AG10803 (cell line): ENCODE measurements at places on chromosomes 1 and 21.

DNA sequence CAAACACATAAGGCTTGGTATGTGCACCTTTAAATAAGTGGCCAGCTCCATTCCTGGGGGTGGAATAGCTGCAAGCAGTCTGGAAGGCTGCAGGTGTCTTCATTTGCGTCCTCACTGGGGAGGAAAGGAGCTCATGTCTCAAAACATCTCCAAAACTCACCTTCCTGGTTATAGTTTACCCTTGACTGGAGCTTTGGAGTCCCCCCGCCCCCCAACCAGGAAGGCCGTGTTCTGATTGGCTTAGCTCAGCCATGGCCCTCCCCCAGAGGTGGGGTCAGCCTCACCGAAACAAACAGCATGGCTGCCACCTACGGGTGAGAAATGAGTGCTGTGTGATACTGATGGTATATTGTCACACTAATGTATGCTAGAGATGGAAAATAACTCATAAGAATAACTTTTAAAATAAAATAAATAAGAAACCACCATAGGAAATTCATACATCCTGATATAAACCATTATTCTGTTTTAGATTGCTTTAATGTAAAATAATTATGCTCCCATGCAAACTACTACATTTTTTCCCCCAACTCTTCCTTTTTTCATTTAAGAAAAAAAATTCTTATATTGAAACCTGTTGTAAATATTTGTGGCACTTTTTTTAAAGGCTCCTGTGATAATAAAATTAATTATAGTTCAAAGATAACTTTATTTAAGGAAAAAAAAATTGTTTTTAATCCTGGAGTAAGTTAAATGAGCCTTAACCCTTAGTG, 90.8 kb downstream of the ZP4 start:
- no peak for DNase-seq

DNA sequence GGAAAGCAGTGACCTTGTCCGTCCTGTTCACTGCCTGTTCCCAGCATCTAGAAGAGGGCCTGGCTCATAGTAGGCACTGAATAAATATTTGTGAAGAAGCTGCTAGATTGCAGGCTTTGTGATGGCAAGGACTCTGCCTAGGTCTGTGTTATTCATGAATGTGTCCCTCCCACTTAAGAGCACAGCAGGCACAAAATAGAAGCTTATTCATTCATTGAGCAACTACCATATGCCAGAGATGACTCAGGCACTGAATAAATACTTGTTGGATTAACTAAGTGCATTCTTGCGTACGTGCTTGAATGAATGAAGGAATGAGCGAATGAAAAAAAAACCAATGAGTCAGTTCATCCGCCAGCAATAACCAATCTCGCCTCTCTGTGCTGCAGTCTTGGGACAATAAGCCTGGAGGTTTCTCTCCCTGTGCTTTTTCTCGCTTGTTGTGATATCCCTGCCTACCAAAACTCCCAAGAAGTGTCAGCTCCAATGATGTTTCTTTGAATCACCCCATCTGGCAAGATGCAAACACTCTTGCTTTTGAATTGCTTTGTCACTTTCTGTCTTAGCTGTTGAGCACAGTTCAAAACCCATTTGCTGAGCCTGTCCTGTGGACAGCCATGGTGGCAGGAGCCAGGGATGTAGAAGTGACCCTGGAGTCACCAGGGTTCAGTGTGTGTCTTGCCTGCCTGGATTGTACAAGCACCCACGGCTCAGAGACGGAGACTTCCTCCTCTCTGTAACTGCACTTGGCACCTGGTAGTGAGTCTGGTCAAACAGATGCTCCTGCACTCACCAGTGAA, 143.9 kb downstream of the KAZN start:
- DNase-seq = peak; percentile 98

GRCh38 chr1:167289075-167289442, 68.4 kb downstream of the POU2F1 start:
- no peak for DNase-seq

GRCh38 chr1:172269084-172269483, 151.4 kb upstream of the C1orf105 start:
- DNase-seq = no peak

GRCh38 chr1:14222086-14222485, 376.4 kb upstream of the KAZN start:
- DNase-seq = no peak

- DNase-seq = no peak
Observed at GRCh38 chr1:109254621-109255096, 5.3 kb downstream of the CELSR2 start.

GRCh38 chr1:62716397-62716796, 28.2 kb upstream of the DOCK7 start:
- DNase-seq = no peak

DNA sequence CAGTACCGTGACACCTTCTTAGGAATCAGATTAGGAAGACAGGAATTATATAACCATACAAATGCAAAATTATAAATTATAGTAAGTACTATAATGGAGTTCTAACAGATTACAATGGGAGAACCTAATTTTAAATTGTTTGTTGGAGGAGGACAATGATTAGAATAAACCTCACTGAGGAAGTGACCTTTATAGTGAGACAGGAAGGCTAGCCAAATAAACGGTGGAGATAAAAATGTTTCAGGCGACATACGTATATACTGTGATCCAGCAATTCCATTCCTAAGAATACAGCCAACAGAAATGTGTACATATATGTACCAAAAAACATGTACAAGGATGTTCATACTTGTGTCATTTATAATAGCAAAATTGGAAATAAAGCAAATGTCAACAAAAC, 15.2 kb downstream of the SYNJ1 start:
- DNase-seq = no peak

DNA sequence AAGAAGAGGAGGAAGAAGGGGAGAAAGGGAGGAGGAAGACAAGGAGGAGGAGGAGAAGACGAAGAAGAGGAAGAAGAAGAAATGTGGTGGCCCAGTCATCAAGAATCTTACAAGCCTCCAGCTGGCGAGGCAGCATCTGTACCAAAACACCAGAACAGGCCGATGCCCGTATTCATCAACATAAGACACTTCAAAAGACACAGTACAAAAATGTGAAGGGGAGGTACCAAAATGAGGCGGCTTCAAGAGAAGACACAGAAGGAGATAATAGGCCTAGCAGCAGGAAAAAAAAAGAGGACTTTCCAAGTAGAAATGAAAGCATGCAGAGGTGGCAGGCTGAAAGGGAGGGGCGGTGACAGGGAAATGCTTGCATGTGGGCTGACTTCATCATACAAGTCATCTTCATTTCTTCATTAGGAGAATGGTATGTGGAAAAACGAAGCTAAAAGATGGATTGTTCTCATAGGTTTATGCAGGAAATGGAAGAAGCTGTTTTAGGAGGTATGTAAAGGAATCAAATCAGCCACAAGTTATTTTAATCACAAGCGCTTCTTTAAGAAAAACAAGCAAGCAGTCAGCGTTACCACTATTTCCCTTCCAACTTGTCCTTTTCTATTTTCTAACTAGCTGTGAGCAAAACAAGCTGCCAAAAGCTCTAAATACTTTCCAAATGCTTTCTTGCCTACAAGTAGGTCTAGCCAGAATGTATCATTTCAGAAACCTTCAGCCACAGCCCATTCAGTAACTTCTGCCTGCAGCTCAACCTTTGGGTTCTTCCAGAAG, 192.3 kb downstream of the SLC45A1 start:
- DNase-seq = peak; percentile 94

GRCh38 chr1:109161858-109162606, 48.1 kb downstream of the ELAPOR1 start:
- DNase-seq = peak; percentile 97

GRCh38 chr1:79575424-79575823, 568.9 kb upstream of the ADGRL4 start:
- no peak for DNase-seq

DNA sequence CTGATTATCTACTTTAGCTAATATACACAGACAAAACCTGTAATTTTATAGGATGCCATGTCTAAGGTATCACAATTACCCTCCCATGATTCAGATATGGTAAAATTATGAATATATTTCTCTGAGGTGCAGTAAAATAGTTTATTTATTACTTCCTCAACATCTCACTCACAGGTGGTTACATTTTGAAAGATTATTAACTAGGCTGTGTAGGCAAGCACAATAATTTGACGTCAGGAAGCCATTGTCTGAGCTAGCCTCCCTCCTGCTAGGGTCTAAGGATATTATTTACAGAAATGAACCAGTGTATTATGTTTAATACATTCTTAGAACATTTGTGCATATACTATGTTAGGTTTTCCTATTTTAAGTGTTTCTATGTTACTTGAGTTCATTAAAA, 69.9 kb upstream of the ADGRL2 start:
- DNase-seq = no peak

GRCh38 chr1:229087339-229087738, 183.6 kb upstream of the RAB4A start:
- DNase-seq = peak; percentile 24

DNA sequence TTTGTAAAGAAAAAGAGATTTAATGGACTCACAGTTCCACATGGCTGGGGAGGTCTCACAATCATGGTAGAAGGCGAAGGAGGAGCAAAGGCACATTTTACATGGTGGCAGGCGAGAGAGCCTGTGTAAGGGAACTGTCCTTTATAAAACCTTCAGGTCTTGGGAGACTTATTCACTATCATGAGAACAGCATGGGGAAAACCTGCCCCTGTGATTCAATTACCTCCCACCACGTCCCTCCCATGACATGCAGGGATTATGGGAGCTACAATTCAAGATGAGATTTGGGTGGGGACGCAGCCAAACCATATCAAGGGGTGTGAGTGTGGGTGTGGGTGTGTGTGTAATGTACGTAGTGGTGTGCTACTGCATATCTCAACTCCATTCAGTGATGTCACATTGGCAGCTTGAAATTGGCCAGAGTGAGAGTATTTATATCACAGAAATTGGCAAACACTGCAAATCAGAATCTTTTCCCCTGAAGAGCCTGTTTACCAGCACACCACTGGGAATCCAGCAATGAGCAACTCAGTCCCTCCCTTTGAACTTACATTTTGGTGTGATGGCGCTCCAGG, 5.4 kb downstream of the ARHGEF10L start:
- no peak for DNase-seq

DNA sequence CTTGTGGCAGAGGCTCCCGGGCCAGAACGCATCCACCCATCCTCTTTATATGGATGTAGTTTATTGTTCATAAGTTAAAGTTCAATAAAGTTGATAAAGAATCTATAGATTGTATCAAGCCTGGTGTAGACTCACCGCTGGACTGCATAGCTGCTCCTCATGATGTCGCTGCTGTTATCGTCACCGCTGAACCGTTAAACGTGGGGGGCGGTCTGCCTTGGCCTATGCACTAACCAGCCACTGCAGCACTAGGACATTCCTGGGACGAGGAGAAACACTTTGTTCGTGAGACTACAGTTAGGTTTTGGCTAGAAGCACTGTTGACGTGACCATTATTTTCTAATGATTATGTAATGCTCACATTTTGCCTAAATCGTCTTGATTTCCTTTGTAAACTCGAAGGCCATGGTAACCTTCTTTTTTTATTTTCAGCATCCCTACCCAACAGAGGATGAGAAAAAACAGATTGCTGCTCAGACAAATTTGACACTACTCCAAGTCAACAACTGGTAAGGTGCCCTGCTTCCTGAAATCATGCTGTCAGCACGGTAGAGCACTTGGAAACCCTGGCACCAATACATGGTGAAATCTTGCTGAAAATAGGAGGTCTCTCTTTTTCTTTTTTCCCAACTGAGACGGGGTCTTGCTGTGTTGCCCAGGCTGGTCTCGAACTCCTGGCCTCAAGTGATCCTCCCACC, 50.2 kb downstream of the PKNOX1 start:
- no peak for DNase-seq

- DNase-seq = no peak
Observed at GRCh38 chr1:62391369-62391971, 45.4 kb upstream of the USP1 start.

DNA sequence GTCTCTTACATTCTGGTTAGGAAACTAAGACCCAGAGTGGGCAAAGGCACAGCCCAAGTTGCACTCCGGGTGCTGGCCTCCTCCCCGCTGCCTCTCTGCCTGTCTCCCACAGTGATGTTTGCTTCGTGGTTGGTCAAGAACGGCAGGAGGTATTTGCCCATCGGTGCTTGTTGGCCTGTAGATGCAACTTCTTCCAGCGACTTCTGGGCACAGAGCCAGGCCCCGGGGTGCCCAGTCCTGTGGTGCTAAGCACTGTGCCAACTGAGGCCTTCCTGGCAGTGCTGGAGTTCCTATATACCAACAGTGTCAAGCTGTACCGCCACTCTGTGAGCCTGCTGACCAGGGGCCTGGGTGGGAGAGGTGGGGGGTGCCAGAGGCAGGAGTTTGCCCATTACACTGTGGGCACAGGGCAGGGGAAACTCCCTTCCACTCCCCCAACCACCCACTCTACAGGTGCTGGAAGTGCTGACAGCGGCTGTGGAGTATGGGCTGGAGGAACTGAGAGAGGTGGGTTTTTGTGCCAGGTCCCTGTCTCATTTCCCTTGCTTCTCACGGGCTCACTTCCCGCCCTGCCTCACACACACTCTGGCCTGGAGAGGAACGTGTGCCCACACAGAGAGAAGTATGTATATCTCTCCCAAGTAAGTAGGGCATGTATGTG, 1.9 kb downstream of the BTBD19 start:
- peak; percentile 46 for DNase-seq

DNA sequence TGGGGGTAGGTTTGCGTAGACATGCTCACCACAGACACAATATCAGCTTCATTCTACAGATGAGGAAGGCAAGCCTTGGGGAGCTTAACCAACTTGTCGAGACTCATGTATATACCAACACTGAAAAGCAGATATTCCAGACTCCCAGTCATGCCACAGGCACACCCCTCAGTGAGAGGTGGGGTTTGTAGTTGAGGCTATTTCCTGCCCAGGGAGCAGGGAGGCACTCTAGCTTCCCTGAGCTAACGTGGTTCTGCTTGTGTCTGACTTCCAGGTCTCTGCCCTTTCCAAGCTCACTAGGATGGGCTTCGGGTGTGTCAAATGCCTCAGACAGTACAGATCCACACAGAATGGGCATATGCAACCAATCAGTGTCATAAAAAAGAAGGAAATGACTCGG, 122.3 kb upstream of the RUNX1 start:
- no peak for DNase-seq

DNA sequence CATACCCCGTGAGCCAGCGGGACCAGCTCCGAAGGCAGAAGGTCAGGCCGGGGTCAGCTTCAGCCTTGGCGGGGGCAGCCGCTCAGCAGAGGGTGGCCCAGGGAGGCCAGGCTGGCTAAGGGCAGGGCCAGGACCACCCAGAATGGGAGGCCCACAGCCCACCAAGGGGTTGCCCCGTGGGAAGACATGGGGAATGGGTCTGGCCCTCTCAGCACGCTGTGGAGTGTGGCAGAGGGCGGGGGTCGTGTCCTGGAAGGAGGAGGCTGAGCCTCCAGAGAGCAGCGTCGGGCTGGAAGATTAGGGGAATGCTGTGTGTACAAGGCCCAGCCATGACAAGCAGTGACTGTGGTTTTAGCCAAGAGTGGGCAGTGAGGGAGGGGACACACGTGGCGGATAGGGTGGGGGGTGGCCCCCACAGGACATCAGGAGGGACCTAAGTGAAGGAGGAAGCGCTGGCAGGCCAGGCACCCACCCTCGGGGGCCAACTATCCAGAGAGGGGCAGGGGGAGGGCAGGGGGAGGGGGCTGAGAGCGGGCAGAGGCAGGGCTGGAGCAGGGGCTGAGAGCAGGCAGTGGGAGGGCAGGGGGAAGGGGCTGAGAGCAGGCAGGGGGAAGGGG, 43.9 kb upstream of the POFUT2 start:
- DNase-seq = no peak

GRCh38 chr1:98176414-98176813, 255.6 kb upstream of the DPYD start:
- no peak for DNase-seq

- peak; percentile 65 for DNase-seq
Observed at GRCh38 chr1:177858332-177858821, 111.5 kb downstream of the SEC16B start.

GRCh38 chr1:107100331-107100984, 40.4 kb upstream of the NTNG1 start:
- peak; percentile 13 for DNase-seq

GRCh38 chr21:16572032-16572431, 842.2 kb downstream of the USP25 start:
- DNase-seq = peak; percentile 7
